Dorsolateral prefrontal cortex (tissue), 122 donors: ENCODE measurements at places on chromosomes 2 and 18.

DNA sequence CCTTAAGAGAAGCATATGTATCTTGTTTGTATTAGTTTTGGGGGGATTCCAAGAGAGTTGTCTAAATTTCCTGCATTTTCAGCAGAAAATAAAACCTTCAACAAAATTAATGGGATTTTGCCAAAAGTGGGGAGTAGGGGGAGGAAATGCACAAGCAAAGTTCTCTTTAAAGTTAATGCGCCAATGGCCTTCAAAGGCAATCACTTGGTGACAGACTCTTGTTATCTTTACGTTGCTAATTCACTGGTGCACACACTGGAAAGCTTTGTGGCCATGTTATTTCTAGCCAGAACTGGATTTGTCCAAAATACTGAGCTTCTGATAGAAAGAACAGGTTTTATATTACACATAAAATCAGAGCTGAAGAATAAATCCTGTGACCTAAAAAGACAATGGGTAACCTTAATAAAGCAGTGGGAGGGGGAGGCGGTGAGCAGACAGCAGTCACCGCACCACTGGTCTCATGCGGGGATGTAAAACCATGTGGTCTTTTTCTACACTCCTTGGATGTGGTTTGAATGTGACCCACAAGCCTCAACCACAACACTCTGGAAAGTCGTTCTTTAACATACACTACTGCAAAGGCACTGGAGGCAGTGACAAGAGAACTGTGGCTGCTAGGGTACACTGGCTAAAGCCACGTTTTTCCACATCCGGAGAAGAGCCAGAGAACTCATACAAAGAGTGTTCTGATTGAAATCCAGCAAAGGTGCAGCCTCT, 176.9 kb upstream of the SMAD7 start:
- no peak for DNase-seq

DNA sequence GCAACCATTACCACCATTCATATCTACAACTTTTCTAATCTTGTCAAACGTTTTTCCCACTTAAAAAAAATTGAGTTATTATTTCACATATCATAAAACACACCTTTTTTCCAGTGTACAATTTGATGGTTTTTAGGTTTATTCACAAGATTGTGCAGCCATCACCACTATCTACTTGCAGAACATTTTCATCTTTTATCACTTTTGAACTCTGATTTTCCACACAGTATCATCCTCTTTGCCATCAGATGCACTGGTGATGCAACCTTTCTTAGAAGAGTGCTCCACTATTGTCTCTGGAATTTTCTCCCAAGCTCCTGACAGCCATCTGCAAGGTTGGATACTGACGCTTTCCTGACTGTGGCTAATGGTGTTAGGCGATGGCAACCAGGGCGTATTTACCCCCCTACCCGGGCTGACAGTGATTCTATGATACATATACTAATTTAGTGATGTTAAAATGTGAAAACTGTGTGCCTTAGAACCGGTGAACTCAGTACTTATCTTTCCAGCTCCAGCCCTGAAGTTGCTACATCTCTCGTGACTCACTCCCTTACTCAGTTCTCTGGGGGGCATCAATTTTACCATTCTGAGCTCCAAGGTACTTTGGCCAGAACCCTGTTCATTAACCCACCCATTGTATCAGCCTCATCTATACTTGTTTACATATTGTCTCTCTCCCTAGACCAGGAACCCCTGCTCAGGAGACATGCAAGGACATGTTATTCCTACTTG, 105.4 kb upstream of the SPRED2 start:
- no peak for DNase-seq

GRCh38 chr2:54528311-54528955, 72.3 kb downstream of the SPTBN1 start:
- no peak for DNase-seq

DNA sequence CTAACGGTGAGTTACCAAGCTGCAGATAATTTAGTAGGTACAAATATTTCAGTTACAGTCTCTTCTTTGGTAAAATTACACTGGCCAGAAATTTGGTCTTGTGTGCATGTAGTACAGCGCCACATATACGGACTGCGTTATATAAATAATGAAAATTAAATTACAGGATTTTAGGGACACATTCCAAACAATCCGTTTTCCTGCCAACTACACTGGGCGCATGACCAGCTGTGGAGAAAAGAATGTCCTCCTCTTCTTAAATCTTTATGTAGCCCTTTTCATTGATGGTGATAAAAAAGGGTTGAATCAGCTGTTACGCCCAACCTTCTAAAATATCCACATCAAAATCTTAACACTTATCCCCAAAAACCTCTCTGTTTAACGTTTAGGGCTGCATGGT, 37.5 kb downstream of the TCF4 start:
- no peak for DNase-seq

- DNase-seq = no peak
Observed at GRCh38 chr18:28541276-28541930, 364.5 kb upstream of the CDH2 start.

GRCh38 chr2:222239945-222240675, 58.7 kb downstream of the PAX3 start:
- DNase-seq = no peak

DNA sequence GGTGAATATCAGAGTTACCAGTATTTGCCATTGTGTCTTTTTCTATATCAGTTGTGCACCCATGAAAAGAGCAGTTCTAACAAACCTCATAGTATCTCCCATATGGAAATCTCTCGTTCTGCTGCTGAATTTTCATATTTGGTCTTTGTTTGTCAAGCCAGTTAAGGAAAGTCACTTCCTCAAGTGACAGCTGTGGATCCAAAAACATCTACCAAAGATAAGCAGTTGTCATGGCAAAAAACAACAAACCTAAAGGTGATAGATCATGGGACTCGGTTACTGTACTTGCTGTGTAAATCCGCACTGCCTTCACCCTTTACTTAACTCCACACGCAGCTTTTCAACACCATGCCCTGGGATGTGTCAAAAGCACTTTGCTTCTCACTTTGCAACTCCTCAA, 17.3 kb downstream of the BMP10 start:
- no peak for DNase-seq

DNA sequence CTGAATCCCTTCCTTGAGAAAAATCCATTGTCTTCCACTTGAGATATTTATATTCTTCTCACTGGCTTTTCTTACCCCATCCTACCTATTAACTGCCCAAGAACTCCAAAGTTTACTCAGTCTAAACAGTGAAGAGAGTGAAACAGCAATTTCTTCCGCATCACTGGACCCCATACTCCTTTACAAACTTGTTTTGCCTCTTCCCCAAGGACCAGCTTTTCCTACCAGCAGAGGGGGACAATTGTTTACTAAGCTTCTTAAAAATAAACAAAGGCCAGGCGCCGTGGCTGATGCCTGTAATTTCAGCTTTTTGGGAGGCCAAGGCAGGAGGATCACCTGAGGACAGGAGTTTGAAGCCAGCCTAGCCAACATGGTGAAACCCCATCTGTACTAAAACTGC, 52.0 kb downstream of the LRATD1 start:
- no peak for DNase-seq

DNA sequence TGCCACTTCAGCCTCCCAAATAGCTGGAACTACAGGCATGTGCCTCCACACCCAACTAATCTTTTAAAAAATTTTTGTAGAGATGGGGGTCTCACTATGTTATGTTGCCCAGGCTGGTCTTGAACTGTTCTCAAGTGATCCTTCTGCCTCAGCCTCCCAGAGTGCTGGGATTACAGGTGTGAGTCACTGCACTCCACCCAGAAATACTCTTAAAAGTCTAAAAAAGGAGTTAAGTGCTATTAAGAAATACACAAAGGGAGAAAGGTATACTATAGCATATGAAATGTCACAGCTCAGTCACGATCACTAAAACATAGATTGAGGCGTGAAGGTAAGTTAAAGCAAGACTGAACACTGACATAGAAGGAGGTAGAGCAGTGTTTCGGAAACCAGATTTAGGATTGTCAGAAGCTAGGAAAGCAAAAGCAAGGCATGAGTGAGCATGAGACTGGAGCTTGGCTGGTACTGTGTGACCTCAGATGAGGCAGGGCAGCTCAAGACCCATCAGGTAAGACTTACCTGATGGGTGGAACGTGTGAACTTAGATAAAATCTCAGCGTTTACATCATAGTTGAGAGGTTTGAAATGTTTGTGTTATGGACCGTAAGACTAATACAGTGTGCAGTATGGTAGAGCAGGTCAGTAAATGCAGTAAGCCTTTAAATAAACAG, 9.2 kb downstream of the CCNYL1 start:
- DNase-seq = no peak

- DNase-seq = no peak
Observed at GRCh38 chr2:47486841-47487497, 84.0 kb downstream of the MSH2 start.

DNA sequence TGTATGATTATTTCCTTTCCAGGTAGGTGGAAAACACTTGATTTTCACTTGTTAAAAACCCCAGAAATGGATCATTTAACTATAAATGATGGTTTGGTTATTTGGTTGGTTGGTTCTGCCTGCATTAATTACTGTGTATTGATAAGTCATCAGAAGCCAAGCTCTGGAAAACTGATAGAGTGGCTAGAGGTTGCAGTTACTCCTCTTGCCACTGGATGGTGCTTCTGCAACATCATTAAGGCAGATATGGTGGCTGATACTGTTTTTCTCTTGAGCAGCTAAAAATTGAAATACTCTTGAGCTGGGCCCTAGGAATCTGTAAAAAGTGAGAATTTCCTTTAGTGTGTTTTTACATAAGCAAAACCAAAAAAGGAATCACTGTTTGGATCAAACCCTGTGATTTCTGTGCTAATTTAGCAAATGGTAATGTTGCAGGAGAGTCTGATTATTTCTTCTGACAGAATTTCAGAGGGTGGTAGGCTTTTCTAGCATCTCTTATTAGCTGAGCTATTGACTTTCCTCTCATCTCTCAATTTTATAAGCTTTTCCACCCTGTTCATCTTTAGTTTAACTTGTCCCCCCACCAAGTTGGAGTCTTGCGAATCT, 54.3 kb downstream of the RAB10 start:
- DNase-seq = no peak

- DNase-seq = no peak
Observed at GRCh38 chr2:37568565-37568964, 102.9 kb downstream of the CDC42EP3 start.

GRCh38 chr2:203238292-203238703, 520 bp upstream of the CYP20A1 start:
- no peak for DNase-seq

DNA sequence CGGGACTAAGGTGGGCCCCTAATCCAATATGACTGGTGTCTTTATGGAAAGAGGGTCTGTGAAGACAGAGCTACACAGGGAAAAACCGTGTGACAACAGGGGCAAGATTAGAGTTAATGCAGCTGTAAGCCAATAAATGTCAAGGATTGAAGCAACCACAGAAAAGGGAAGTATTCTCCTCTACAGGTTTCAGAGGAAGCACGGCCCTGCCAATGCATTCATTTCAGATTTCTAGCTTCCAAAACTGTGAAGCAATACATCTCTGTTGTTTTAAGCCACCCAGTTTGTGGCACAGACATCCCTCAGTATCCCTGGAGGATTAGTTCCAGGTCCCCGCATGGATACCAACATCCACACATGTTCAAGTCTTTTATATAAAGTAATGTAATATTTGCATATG, 48.8 kb downstream of the SPP2 start:
- no peak for DNase-seq
